ENCODE measurements at places on chromosomes 1 and 21.

- no peak for DNase-seq
Observed at GRCh38 chr1:198780376-198780775, 141.5 kb downstream of the PTPRC start.

GRCh38 chr1:38173848-38174247 lies 127.3 kb upstream of the POU3F1 start:
- DNase-seq, result no peak

DNA sequence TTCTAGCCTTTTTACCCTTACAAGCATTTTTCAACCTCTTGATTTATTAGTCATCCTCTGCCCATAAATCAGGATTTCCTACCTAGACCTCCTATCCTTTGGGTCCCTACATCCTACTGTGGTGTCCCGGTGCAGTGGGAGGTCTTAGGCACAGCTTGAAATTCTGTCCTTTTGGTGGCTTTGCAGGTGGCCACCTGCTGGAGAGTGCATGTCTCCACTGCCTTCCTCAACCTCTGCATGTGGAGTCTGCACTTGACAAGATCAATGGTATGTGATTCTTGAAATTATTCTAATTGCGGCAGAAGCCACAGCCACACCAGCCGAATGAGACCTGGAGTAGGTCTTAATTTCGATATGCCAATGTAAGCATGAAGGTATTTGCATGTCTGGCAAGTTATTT lies 11.4 kb upstream of the KCNA3 start:
- no peak for DNase-seq

GRCh38 chr1:203799157-203799556 lies 3.7 kb downstream of the ZBED6 start:
- no peak for DNase-seq

GRCh38 chr1:83746234-83746633 lies 252.7 kb downstream of the TTLL7 start:
- no peak for DNase-seq

- DNase-seq, result no peak
Observed at GRCh38 chr1:91591175-91591974, 90.7 kb downstream of the CDC7 start.

DNA sequence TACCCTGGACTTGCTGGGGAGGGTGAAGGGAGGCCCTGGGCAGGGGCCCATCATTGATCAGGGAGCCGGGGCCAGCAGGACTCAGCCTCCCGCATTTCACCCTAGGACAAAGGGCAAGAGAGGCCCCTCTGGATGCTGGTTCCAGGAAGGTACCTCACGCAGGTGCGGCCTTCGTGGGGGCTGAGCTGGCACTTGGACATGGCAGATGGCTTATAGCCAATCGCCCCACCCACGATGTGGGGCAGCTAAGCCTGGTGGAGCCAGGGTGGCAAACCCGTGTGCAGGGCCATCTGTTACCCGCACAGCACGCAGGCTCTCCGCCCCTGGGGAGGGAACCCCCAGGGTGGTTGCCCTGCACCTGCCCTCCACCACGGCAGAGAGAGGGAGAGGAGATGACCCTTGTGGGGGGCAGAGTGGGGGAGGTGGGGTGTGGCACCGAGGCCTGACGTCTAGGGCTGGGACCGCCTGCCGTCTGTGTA lies 2.5 kb downstream of the TFF3 start:
- DNase-seq, result no peak

DNA sequence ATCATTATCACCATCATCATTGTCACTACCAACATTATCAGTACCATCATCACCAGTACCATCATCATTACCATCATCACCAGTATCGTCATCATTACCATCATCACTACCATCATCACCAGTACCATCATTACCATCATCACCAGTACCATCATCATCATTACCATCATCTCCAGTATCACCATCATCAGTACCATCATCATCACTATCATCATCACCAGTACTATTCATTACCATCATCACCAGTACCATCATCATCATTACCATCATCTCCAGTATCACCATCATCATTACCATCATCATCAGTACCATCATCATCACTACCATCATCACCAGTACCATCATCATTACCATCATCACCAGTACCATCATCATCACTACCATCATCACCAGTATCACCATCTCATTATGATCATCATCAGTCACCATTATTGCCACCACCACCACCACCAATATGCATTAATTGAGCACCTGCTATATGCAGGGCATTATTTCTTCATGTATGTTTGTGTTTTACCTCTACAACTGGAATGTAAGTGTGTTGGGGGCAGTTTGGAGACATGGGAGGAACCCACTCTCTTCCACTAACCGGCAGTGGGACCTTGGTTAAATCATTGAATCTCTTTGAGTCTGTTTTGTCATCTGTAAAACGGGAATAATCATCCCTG lies 7.0 kb downstream of the ZBTB8B start:
- DNase-seq, result no peak

DNA sequence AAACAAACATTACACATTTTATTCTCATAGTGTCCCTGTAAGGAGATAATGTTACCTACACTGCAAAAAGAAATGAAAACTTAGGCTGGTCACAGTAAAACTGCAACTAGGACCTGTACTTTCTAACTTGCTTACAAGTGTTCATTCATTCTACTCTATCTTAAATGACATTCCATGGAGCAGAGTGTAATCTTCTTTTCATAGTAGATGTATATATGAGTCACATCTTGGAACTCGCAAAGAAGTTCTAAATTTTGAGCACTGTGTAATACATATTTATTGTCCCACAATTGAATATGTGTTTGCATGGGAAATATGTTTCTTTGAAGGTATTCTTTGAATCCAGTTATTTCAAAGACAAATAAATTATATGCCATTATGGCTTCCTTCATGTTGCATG lies 1258.5 kb upstream of the ADGRL2 start:
- DNase-seq, result no peak

DNA sequence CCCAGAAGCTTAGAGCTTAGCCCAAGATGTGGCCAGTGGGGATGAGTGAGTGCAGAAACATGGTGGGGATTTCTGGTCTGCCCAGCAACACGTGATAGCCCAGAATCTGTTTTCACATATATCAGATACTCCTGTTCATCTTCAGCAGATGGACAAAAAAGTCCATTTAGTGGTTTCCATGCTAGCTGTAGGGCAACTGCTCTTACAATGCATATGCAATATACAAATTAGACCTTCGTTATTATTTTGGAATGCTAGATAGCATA lies 96.9 kb upstream of the SGIP1 start:
- no peak for DNase-seq

DNA sequence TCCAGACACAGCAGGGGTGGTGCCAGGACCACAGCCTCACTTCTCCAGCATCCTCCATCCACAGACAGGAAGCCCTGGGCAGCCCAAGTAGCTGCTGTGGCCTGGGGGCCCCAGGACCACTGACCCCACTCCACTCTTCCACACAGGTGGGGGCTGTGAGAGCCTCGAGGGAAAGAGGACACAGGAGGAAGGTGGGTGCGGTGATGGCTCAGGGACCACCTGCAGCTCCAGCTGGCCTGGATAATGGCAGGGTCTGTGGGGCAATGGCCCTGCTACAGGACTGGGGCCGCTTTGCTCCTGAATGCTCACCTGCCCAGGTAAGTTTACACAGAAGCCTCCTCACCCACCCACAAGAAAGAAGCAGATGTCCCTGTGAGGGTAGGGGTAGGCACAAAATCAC lies 18.3 kb upstream of the PRSS38 start:
- DNase-seq, result no peak

- DNase-seq, result peak; percentile 22
Observed at GRCh38 chr1:148263128-148263905, 111.2 kb upstream of the NBPF11 start.

- no peak for DNase-seq
Observed at GRCh38 chr1:182631954-182632353, 27.8 kb upstream of the RGS16 start.

GRCh38 chr1:1540090-1540817 lies at the start of gene TMEM240:
TMEM240 (minus strand) TSS chr1:1540624; CDS start chr1:1540346, 278 bp downstream.
- DNase-seq, result peak; percentile 5

- no peak for DNase-seq
Observed at GRCh38 chr1:96538111-96538641, 183.4 kb upstream of the PTBP2 start.

DNA sequence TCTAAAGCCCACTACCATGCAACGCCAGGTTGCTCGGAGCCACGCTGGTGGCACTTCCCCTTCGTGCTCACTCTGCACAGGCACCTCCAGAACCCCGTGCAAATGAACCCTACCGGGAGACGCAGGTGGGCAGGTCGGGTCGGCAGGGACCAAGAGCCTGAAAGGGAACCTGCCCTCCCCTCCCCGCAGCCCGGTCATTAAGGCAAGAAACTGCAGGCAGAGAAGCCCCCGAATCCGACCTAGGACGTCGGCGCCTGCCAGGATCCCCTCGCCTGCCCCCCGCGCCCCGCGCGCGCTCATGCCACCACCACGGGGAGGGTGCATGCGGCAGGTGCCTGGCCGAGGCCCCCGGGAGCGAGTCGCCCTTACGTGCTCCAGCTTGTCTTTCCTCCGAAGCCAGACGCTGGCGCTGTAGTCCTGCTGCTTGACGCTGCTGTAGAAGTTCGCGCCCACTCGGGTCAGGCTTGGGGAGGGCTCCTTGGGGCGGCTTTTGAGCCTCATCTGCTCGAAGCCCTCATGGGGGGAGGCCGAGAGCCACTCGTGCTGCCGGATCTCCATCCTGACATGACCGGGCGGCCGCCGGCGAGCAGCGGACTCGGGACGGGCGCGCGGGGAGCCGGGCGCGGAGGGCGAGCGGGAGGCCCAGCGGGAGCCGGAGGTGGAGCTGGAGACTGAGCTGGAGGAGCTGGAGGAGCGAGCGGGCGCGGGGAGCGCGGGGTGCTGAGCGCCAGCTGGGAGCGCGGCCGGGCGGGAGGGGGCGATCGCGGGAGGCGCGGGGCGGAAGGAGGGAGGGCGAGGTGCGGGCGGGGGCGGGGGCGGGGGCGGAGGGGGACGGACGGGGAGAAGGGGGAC lies 552 bp downstream of the PLD5 start:
- no peak for DNase-seq

GRCh38 chr1:161071886-161072371 lies 2.2 kb upstream of the ARHGAP30 start:
- no peak for DNase-seq

DNA sequence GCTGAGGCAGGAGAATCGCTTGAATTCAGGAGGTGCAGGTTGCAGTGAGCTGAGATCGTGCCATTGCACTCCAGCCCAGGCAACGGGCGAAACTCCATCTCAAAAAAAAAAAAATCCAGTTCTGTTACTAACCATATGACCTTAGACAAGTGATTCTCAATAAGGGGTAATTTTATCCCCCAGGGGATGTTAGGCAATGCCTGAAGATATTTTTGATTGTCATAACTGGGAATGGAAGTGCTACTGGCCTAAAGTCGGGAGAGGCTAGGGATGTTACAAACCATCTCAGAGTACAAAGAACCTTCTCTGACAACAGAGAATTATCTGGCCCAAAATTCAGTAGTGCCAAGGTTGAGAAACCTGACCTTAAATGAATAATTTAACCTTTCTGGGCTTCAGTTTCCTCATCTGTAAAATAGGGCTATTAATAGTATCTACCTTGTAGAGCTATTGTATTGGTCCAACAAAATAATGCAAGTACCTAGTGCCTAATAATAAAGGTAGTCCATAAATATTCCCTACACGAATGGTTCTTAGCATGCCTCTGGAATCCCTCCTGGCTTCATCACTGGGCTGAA lies 5.8 kb upstream of the LMNA start:
- DNase-seq, result no peak

DNA sequence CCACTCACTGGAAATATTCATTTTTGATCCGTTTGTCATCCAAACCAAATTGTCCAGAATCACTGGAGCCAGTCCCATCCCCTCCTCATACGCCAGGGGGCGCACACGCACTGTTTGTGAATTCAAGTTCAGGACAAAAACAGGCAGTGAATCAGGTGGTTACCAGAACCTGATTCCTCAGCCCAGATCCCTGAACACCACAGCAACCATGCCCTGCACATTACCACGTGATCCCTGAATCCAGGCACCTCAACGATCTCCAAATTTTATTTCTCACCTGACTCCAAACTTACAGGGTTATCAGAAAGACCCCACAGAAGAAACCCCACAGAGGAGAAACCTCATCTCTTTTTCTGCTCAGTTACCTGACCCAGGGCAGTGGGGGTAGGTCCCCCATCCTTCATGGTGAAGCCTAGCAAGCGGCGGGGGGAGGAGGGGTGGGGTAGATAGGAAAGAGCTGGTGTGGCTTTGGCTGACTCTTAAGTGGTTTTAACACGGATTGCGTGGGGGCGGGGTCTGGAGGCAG lies 1.4 kb upstream of the PTPRF start:
- DNase-seq, result peak; percentile 48

Data from stimulated activated CD8-positive, alpha-beta memory T cell treated with anti-CD3 and anti-CD28 coated beads, Interleukin-7, amount 100 ng/mL, for 1 hour (primary cell).